ENCODE measurements at places on chromosomes 11 and 22. TPM values are rescaled to one million over a fixed set of nuclear protein-coding genes. Genes with fewer than 3 reads are reported as not detected.

Gene CHRM1
- 0.29 TPM for total RNA-seq

DNA sequence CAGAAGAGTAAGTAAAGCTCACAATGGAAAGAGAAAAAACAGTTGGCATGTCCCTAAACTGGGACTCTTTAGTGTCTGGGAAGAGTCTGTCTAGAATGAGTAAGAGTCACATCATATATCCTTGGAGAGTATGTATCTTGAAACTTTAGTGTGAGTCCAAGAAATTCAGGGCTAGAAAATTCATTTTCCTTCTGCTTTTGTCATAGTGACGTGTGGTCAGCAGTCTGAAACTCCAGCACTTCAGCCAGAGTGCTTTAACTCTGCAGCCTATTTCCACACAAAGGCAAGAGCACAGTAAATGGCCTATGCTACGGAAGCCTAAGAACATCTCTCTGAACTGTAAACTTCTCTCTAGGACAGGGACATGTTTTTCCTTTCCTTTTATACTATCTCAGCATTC lies 174.1 kb downstream of the FAM181B start:
- no peak overlapping the region for H3K27ac ChIP-seq
- no peak for DNase-seq
- peaks cover 8% of the 10 kb centered on the region for H3K27me3 ChIP-seq

GRCh38 chr11:107792049-107792443 lies 66.5 kb downstream of the SLC35F2 start:
- no peak for DNase-seq
- peaks cover 14% of the 10 kb centered on the region for H3K36me3 ChIP-seq
- H3K4me3 ChIP-seq = no peak overlapping the region
- H3K27me3 ChIP-seq = no peaks in the 10 kb centered on the region
- no peak overlapping the region for H3K27ac ChIP-seq

DNA sequence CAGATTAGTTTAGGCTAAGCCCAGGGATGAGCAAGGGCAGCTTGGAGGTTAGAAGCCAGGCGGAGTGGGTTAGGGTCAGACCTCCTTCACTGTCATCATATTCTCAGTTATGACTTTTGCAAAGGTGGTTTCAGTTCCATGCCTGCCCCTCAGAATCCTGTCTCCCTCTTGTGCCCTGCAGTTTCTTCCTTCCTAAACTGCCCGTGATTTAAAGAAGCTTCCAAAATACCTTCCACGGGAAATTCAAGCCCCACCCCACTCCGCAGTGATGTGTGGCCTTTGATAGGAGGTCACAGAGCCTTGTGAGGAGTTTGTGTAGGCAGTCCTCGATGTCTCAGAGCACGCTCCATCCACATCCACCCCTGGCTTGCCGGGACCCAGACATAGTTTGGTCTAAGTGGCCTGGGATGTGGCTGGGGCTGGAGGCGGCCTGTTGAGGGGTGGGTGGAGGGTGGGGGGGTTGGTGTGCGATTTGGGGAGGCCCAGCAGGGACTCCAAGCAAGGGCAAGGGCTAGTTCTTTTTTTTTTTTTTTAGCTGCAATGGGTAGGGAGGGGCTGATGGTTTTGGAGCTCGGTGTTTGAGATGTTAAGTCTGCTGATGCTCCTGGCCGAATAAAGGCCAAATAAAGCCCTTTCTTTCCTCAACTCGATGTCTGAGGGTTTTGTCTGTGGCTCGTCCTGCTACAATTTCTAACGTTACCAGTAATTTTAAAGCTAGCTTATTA lies 1.6 kb upstream of the IFITM1 start:
- DNase-seq = no peak
- H3K4me1 ChIP-seq = peaks cover 50% of the 10 kb centered on the region
- H3K36me3 ChIP-seq = peaks cover 4% of the 10 kb centered on the region
- peak overlapping the region; percentile 39 for H3K27ac ChIP-seq
- H3K4me3 ChIP-seq = peak overlapping the region; percentile 92

Data from type B pancreatic cell (in vitro differentiated cells).